ENCODE measurements at places on chromosomes 1 and 21. TPM values are rescaled to one million over a fixed set of nuclear protein-coding genes. Genes with fewer than 3 reads are reported as not detected.

GRCh38 chr1:14567056-14567455 is 31.4 kb upstream of the KAZN start:
- no peaks in the 10 kb centered on the region for H3K36me3 ChIP-seq
- no peak overlapping the region for H3K27ac ChIP-seq
- no peak overlapping the region for H3K4me3 ChIP-seq
- no peak for DNase-seq
- no peaks in the 10 kb centered on the region for H3K27me3 ChIP-seq

GRCh38 chr21:16046656-16047330 is 317.0 kb downstream of the USP25 start:
- H3K27me3 ChIP-seq = no peaks in the 10 kb centered on the region
- DNase-seq = no peak
- H3K27ac ChIP-seq = no peak overlapping the region
- no peaks in the 10 kb centered on the region for H3K4me1 ChIP-seq

Gene CFHR3
- total RNA-seq = not detected

- peaks cover 5% of the 10 kb centered on the region for H3K4me1 ChIP-seq
- H3K27ac ChIP-seq = no peak overlapping the region
- no peaks in the 10 kb centered on the region for H3K27me3 ChIP-seq
- peaks cover 6% of the 10 kb centered on the region for H3K36me3 ChIP-seq
- H3K4me3 ChIP-seq = no peak overlapping the region
Observed at GRCh38 chr1:205792961-205793673, 17.8 kb upstream of the RAB29 start.

- no peak overlapping the region for H3K27ac ChIP-seq
- H3K4me1 ChIP-seq = no peaks in the 10 kb centered on the region
- DNase-seq = no peak
Observed at GRCh38 chr21:40641042-40641441, 205.9 kb downstream of the DSCAM start.

DNA sequence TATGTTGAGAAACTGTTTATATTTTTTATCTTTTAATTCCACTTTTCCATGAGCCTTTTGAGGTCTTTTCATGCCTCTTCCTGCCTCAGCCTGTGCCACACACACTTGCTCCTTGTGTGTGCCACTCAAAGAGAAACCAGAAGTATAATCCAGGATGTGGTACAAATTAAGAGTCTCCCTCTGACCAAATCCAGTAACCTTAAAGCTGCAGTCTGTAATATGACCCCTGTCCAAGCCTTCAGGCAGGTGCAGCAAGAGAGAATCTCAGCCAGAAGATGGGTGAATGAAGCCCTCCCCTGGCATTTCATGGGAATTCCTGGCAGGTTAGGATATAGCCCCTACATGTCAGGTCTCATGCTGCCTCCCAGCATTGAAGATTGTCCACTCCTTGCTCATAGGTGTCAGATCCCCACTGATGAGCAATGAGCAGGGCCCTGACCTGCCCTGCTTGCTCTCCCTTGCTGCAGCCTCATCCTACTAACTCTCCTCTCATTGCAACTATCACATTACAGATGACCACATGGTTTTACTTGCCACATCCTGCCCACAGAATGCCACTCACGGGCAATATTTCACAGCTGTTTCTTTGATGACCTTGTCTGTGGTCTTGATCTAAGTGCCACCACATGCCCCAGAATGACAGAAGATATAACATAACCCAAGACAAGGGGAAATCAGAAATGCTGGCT is 169.3 kb downstream of the SEC16B start:
- H3K27me3 ChIP-seq = no peaks in the 10 kb centered on the region
- H3K4me1 ChIP-seq = no peaks in the 10 kb centered on the region
- no peak for DNase-seq
- no peak overlapping the region for H3K27ac ChIP-seq
- no peaks in the 10 kb centered on the region for H3K36me3 ChIP-seq

Gene CASQ2
- total RNA-seq = not detected

Gene AIRE
- 0.48 TPM for total RNA-seq

Gene KIF14
- 28.3 TPM for total RNA-seq

Gene CHI3L1
- total RNA-seq = not detected

DNA sequence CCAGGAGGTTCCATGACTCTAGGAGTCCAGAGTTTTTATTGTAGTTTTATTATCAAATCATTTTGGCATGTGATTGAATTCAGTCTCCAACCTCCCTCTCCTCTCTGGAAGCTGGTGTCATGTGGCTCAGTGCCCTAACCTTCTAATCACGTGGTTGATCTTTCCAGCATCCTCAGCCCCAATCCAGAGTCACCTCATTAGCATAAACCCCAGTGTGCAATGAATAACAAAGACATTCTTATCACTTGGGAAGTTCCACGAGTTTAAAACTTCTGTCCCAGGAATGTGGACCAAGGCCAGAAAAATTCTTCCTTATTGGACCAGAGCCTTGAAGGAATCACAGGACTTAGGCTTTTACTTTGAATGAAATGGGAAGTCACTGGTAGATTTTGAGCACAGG is 52.2 kb downstream of the KIRREL1 start:
- no peaks in the 10 kb centered on the region for H3K4me1 ChIP-seq
- peaks cover 9% of the 10 kb centered on the region for H3K27me3 ChIP-seq
- H3K36me3 ChIP-seq = no peaks in the 10 kb centered on the region
- H3K27ac ChIP-seq = no peak overlapping the region

DNA sequence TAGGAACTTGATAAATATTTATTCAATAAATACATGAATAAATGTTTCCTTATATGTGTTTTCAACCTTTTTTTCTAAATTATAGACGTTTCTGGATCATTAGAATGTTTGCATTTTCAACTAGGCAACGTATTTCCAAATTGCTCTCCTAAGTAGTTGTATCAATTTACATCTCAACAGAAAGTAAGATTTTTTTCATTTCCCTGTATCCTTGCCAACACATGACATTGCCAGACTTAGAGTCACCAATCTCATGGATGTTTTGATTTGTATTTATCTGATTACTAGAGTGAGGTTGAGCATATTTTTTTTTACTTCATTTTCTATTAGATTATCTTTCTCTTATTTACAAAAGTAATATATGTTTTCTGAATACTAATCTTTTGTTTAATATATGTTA is 22.2 kb upstream of the SMG7 start:
- H3K36me3 ChIP-seq = no peaks in the 10 kb centered on the region
- no peak for DNase-seq
- no peak overlapping the region for H3K4me3 ChIP-seq
- peaks cover 5% of the 10 kb centered on the region for H3K27me3 ChIP-seq
- H3K27ac ChIP-seq = no peak overlapping the region

Gene CCDC185
- not detected for total RNA-seq

- H3K27ac ChIP-seq = no peak overlapping the region
- peaks cover 9% of the 10 kb centered on the region for H3K4me1 ChIP-seq
- H3K4me3 ChIP-seq = no peak overlapping the region
Observed at GRCh38 chr1:155091071-155092051, 12.7 kb downstream of the EFNA3 start.

Gene LINGO4
- total RNA-seq = 1.2 TPM

Gene FAM43B
- total RNA-seq = not detected

Gene BARHL2
- not detected for total RNA-seq
